ENCODE measurements at places on chromosomes 11 and 22.

- no peak for DNase-seq
Observed at GRCh38 chr11:2468363-2469235, 23.8 kb downstream of the KCNQ1 start.

DNA sequence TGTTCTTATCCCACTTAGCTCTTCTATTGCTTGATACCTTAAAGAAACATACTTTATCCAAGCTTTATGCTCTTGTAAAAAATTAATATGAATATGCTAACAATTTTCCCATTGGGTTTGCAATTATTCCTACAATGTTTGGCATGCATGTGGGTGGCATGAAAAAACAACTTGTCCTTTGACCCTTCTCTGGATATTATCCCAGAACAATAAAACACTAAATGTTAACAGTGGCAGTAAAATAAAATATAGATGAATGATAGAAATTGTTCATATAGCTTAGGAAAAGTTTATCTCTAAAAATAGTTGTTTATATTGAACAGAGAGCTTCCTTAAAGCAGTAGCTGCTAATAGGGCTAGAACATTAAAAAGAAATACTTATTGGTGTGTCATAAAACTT lies 860.5 kb upstream of the LRRC4C start:
- DNase-seq, result no peak

GRCh38 chr22:22086501-22087158 lies 104.0 kb upstream of the TOP3B start:
- no peak for DNase-seq

DNA sequence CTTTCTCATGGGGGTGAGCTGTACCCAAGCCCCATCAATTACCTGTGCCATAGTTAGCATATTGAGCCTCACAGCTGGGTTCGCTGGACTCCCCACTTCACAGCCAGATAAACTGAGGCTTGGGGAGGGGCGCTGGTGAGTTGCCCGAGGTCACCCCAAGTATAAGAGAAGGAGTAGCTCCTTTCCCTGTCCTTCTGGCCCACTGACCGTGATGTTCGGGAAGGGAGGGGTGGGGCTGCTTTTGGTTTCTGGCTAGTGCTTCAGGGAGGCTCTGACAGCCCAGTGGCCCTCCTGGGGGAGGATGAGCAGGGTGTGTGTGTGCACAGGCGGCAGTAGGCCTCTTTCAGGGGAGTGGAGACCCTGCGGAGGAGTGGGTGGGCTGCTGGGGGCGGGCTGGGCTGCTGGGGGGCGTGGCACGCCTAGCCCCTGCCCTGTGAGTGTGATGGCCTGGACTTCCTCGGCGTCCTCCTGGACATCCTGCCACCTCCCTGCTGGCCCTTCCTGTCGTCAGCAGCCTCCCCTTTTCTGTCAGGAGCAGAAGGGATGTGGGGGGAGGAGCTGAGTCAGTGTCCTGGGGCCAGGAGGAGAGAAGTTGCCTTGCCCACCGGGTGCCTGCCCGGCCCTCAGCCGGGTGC lies 50.3 kb downstream of the TRIOBP start:
- DNase-seq, result no peak

- no peak for DNase-seq
Observed at GRCh38 chr11:103946793-103947545, 89.5 kb upstream of the DDI1 start.

- no peak for DNase-seq
Observed at GRCh38 chr22:44659140-44659539, 42.9 kb upstream of the PRR5 start.

DNA sequence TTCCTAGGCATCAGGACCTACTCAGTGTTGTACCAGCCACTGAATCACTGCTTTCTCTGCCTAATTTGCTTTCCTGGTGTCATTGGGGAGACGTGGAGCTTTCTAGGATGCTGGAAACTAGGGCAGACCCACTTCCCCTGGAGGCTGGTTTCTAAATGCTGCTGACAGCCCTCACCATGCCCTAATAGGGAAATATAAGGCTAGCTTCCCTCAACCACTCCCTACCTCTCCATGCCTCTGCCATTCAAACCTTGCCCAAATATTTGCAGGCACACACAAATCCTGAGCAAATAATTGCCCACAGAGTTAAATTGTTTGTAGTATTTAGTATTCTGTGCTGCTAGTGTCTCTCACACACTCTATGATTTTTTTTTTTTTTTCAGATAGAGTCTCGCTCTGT lies 310.2 kb downstream of the DDX10 start:
- DNase-seq, result no peak

DNA sequence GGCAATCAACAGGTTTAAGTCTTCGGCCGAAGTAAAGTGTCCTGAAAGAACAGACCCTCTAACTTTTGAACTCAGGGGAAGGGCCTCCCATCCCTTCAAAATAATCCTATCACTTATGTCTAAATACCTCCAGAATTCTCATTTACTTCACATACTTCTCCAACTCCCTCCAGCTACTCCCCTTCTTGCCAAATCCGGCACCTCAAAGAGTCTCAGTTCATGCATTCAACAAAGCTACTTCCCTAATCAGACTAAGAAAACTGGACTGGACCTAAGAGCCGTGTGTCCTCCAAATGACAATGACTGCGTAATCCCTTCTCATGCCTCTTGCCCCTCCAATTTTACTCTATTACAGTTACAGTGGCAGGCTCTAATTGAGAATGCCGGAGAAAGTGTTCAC lies 1.3 kb downstream of the DDB1 start:
- DNase-seq, result no peak

GRCh38 chr11:4030197-4030596 lies 64.4 kb upstream of the RRM1 start:
- no peak for DNase-seq

- no peak for DNase-seq
Observed at GRCh38 chr11:3022300-3022967, 30.3 kb upstream of the NAP1L4 start.

DNA sequence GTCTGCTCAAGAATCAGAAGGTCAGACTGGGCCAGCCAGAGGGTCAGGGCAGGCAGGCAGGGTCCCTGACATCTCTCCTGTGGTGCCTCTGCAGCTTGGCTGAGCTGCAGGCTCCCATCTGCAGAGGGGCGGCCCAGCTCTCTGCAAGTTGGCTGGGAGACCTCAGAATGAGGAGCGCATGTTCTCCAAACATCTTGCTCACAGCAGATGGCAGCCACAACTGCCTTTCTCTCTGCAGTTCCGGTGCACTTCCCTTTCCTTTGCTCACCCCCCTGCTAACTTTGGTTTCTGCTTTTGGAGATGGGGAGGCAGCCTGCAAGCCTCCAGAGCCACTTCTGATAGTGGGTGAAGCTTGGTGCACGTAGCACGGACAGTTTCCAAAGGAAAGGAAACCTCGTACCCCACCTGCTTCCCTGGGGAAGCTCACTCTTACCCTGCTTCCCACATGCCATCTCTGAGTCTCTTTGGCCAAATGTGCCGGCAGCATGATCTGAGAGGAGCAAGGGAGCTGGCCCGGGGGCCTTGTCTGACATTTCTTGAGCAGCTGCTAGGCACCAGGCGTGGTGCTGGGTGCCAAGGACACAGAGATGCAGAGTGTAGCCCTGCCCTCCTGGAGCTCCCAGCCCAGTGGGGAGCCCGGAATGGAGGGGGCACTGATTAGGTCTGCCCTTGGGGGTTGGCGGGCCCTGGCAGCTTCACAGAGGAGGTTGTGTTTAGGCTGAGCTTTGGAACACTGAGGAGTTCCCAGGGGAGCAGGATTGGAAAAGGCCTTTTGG lies 18.2 kb downstream of the DAGLA start:
- DNase-seq, result no peak

DNA sequence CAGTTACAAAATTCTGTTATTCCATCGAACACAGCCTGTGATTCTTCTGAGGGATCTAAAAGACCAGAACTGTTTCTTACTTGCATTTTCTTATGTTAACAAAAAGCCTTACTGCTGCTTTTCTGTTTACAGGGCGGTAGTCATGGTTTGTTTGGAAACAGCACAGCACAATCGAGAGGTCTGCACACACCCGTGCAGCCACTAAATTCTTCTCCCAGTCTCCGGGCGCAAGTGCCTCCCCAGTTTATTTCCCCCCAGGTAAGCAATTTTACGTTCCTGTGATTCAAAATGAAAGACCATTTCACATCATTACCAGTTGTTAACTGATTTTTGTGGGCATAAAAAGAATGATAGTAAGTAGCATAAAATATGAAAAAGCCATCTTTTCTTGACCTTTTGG lies 60.8 kb upstream of the ADSL start:
- no peak for DNase-seq

- no peak for DNase-seq
Observed at GRCh38 chr11:92687724-92688123, 281.7 kb upstream of the MTNR1B start.

DNA sequence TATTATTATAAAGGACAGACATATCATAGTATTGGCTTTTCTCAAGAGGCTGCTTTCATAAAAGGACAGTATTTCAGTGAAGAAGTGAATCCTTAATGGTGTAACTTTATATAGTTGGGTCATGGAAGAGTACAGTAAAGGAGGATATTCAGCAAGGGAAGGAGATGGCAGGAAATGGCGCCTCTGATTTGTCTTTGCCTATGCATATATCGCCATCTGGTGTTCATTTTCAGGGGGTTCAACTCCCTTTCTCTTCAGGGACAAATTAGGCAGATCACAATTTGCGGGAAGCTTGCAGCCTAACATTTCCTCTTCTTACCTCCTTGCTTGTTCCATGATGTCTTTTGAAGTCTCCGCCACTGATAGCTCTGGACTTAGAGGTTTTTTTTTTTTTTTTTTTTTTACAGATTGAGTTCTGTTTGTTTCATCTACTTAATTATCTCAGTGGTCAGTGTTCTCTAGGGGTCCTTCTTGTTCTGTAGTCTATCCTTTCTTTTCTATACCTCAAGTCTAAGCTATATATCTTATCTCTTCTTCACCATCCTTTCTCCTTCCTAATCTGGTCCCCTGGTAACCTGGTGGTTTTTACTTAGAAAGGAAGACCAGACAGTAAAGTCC lies 21.8 kb upstream of the RRM1 start:
- DNase-seq, result no peak

- DNase-seq, result no peak
Observed at GRCh38 chr22:31185056-31185455, 25.1 kb downstream of the RNF185 start.

GRCh38 chr11:134015556-134015955 lies 53.3 kb upstream of the JAM3 start:
- no peak for DNase-seq

DNA sequence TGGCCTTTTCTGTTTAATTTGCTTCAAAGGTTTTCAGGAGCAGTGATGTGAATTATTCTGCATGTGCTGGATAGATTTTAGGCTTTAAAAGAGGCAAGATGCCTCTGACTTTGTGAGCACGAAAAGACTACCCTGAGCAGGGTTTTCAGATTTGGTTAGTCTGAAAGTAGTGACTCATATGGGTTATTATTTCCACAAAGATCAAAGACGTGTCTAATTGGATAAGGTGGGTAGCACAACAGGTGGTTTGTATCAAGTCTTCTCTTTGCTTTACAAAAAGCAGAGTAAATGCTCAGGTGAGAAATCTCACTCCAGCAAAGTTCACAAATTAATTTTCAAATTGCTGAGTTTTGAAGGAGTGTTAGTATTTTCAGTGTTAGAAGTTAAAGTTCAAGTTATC lies 37.6 kb upstream of the DBX1 start:
- no peak for DNase-seq

DNA sequence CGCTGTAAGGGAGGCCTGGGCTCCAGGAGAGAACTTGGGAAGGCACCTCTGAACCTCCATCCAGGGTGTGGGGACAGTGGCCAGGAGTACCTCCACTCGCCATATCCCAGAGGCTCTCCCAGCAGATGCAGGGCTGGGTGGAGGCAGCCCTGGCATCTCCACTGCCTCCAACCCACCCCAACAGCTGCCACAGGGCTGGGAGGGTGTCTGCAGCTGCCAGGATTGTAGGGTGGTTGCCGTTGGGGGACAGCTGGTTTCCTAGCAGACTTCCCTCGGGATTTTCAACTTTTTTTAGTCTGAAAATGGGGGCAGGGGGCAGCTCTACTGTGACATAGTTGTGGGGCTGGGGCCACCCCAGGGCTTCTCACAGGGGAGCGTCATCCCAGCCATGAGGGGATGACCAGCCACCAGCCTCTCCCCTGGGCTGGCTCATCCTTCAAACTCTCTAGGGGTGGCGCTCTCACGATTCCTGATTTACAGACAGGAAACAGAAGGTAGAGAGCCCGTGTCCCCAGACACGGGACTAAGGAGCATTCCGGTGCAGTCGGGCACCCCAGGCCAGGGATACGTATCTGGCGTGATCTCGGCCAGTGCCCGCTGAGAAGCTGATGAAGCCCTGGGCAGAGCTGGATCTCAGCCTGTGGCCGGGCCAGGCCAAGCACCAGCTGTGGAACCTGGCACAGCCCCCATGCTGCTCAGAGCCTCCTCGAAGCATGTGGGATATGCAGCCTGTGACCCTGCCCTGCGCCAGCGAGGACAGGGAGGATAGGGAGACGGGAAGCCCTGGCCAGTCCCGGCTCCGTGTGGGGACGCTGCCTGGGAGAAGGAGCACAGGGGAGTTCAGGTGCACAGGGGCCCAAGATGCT lies 9.9 kb downstream of the PRR5 start:
- no peak for DNase-seq

DNA sequence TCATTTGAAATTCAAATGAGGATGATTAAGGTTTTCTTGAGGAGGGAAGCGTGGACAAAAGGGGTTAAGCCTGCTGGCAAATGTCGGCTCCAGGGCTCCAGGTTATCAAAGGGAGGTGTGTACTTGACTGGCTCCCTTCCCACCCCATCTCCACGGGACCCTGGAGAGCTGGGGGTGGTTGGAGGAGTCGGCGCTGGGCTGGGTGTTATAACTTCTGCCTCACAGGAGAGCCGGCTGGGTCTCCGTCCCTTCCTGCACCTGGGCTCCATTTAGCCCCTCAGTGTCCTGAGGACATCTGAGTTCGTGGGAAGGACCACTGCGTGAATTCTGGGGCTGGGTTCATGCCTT lies 15.6 kb downstream of the POU2F3 start:
- no peak for DNase-seq

GRCh38 chr11:66689661-66690590 lies 12.2 kb upstream of the RBM4B start:
- no peak for DNase-seq

GRCh38 chr22:26417406-26417805 lies 11.7 kb upstream of the ASPHD2 start:
- no peak for DNase-seq

- no peak for DNase-seq
Observed at GRCh38 chr11:126025822-126026221, 36.8 kb downstream of the CDON start.

DNA sequence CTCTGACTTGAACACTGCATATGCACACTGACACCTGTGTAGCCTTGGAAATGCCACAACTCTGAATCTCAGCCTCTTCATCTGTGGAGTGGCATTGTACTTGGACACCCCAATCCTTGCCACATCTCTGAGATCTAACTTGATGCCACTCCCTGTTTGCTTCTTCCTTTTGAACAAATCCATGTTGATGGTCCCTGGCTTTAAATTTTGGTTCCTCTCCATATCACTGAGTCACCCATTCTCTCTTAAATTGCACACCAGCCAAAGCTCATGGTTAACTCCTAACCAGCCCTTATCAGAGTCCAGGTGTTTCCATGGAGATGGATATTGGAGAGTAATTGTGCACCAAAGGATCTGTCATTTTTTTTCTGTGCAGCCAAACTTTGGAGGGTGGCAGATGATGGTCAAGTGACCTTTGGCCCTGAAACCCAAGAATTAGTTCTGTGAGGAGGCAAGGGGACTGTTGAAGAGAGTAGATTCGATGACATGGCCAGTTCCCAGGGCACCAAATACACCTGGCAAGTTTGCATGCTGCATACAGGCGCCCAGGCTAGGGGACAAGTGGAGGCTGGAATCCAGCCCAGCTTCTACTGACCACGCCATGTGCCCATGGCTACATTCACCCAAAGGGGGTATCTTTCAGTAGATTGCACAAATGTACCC lies 25.1 kb upstream of the PAMR1 start:
- no peak for DNase-seq
